ENCODE measurements at places on chromosomes 6 and 20. TPM values are rescaled to one million over a fixed set of nuclear protein-coding genes. Genes with fewer than 3 reads are reported as not detected.

Gene PI16
- total RNA-seq = not detected

Gene IFT52
- 27.0 TPM for total RNA-seq

Gene ROMO1
- total RNA-seq = 185 TPM

DNA sequence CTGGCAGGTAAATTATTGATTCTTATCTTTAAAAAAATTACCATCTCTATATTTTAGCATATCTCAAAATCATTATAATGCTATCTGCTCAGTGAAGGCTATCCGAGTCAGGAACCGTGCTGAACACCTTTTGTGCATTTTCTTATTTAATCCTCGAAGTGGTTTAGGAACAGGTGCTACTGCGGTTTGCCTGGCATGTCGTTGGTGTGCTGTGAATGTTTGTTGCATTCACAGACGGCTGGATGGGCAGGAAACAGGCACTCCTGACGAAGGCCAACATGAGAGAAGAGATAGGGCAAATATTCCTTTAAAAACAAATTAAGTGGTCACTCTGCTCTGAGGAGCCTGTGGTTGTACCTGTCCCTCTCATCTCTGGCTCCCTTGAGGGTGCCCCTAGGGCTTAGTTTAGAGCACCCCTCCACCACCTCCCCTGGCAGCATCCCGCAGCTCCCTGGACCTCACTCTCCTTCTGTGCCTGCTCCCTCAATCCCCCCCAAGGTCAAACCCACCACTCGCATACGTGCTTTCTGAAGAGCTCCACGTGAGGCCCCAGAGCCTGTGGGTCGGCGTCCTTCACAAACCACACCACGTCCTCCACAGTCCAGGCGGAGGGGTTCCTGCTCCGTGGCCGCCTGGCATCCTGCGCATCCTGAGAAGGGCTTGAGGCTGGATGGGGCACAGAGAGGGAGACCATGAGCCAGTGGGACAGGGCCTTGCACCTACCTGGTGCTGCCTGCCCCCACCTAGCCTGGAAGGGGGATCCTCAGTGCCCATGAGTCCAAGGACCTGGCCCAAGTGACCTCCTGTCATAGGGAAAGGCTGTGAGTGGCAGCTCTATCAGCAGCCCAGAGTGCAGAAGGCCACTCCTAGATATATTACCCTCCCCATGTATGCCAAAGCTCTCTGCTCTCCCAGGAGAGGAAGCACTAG, 116.5 kb downstream of the SCML4 start:
- DNase-seq = no peak

DNA sequence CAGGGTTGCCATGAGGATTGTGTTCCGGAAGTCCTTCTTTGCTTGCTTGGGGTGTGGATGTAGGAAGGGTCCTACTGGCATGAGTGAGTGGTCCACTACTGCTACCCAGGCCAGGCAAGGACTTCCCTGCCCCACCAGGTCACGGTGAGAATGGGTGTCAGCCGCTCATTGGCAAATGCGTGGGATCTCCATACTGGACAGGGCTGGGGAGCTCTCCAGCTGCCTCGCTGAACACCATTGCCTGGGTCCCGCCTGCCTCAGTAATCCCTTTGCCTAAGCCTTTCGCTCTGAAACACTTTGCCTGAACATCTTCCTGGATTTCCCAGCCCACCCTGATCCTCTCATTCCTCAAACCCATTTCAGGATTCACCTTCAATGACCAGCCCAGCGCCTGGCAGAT, 59.5 kb downstream of the CTCFL start:
- no peak for DNase-seq

- no peak for DNase-seq
Observed at GRCh38 chr6:141354191-141354955, 778.4 kb upstream of the GJE1 start.

DNA sequence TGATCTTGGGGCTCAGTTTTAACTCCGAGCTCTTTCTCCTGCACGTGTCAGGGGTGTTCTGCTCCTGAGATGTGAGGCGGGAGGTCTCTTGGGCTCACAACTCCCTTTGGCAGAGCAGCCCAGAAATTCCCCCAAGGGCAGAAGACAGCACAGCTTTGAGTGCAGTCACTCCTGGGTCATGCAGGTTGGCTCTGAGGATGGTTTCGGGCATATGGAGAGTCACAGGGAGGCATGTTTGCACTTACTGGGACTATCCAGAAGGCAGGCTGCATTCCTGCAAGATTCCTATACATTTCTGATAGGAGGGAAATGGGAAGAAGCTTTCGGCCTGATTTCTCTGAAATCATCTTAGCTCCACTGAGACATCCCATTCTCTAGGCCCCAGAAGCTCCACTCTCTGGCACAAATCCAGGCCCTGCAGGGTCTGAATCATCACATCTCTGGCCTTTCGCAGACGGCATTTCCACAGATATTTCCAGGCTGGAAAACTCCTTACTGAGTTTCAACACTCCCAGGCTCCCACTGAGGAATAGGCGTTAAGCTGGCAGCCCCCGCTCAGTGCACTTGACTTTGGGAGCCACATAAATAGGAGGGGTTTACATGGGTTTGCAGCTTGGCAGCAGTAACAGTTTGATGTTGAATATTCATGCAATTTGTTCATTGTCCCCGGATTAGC, 39.7 kb downstream of the AGPAT4 start:
- peak; percentile 90 for DNase-seq

GRCh38 chr6:52407467-52407866, 12.7 kb upstream of the EFHC1 start:
- DNase-seq = peak; percentile 42

DNA sequence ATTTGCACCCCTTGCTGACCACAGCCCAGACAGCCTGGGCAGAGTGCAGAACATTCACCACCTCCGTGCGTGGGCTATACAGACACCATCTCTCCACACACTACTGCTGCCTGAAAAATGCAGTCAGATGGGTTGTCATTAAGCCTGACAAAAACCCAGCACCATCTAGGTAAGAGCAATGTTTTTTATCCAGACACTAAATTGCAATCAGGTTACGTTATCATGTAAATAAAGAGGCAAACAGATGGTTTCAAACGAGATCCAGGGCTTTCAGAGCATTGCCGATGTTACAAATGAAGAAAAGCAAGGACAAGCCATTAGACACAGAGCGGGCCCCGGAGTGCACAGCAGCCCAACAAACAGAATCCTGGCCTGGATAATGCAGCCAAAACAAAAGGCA, 269.6 kb downstream of the PKHD1 start:
- DNase-seq = no peak

DNA sequence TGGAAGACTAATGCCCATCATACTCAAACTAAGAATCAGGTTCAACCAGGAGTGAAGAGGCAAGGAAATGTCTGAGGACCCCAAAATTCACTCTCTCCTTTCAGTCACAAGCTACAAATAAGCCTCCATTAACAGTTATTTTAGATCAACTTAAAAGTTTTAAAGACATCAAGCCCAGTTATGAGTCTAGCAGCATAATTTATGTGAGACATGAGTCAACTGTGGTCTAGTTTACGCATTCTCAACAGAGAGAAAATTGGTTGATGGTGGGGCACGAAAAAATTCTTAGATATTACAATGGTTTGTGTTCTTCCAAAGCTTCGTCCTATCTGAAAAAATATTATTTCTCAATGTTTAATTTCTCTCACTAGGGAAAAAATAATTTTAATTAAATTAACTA, 204.9 kb upstream of the NT5E start:
- DNase-seq = no peak

DNA sequence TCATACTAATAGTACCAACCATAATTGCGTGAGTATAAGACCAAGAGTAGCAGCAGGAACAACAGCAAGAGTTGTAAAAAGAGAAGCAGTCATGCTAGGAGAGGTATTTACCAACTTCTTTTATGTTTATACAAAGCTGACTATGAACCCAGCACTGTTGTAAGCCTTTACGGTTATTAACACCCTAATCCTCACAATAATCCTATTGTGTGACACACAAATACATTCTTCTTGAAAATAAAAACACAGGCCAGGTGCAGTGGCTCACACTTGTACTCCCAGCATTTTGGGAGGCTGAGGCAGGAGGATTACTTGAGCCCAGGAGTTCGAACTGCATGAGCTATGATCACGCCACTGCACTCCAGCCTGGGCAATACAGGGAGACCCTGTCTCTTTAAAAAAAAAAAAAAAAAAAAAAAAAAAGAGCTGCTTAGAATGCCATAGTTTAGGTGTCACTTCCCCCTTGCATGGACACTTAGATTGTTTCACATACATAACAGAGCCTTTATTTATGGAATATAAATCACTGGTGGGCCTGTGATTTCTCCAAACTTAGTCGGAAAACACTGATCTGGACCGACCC, 20.2 kb downstream of the HCK start:
- no peak for DNase-seq

Data from astrocyte (in vitro differentiated cells and primary cell).